ENCODE measurements at places on chromosomes 11 and 22. TPM values are rescaled to one million over a fixed set of nuclear protein-coding genes. Genes with fewer than 3 reads are reported as not detected.
A peak's percentile ranks its signal among the peaks of the same experiment; 100 is the strongest.

The CDC42EP2 gene
- 44.4 TPM for total RNA-seq

The SPECC1L gene
- 63.6 TPM for total RNA-seq

GRCh38 chr22:40302149-40302548, 44.2 kb upstream of the ADSL start:
- H3K4me1 ChIP-seq = peaks cover 24% of the 10 kb centered on the region
- no peaks in the 10 kb centered on the region for H3K27me3 ChIP-seq
- peaks cover 62% of the 10 kb centered on the region for H3K36me3 ChIP-seq
- DNase-seq = no peak
- H3K27ac ChIP-seq = no peak overlapping the region

GRCh38 chr11:128628686-128629085, 41.3 kb upstream of the ETS1 start:
- H3K27ac ChIP-seq = no peak overlapping the region
- no peak overlapping the region for H3K4me3 ChIP-seq
- no peaks in the 10 kb centered on the region for H3K27me3 ChIP-seq
- H3K36me3 ChIP-seq = no peaks in the 10 kb centered on the region
- peaks cover 14% of the 10 kb centered on the region for H3K4me1 ChIP-seq

- no peak overlapping the region for H3K4me3 ChIP-seq
- H3K27me3 ChIP-seq = no peaks in the 10 kb centered on the region
Observed at GRCh38 chr11:36211761-36212430, 77.3 kb downstream of the COMMD9 start.

DNA sequence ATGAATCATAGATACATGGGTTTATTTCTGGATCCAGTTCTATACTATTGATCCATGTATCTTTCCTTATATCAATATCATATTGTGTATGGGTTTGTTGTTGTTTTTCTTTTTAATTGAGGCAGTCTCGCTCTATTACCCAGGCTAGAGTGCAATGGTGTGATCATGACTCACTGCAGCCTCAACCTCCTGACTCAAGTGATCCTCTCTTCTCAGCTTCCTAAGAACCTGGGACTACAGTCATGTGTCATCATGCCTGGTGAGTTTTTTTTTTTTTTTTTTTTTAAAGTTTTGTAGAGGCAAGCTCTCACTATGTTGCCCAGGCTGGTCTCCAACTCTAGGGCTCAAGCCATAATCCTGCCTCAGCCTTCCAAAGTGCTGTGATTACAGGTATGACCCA, 1589.4 kb upstream of the TENM4 start:
- H3K4me1 ChIP-seq = no peaks in the 10 kb centered on the region
- no peaks in the 10 kb centered on the region for H3K27me3 ChIP-seq
- no peaks in the 10 kb centered on the region for H3K36me3 ChIP-seq
- H3K4me3 ChIP-seq = no peak overlapping the region
- DNase-seq = no peak

DNA sequence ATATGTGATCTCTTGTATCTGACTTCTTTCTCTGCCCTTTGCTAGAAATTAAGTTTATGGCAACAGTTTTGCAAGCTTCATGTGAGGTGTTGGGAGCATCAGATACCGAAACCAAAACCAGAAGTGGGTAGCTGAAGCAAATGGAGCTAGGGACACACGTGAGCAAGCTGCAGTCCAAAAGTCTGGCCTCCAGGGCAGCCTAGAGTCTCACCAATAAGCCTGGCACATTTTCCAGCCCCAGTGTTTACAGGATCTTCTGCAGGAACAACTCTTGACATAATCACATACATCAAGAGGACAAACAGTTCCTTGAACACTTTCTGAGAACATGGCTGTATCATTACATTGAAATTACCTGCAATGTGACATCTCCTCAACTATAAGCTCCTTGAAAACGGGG, 114.1 kb downstream of the LARGE1 start:
- H3K36me3 ChIP-seq = no peaks in the 10 kb centered on the region
- no peak for DNase-seq
- no peak overlapping the region for H3K27ac ChIP-seq
- H3K27me3 ChIP-seq = no peaks in the 10 kb centered on the region

- H3K27ac ChIP-seq = no peak overlapping the region
- DNase-seq = no peak
- no peak overlapping the region for H3K4me3 ChIP-seq
Observed at GRCh38 chr11:32072872-32073643, 17.8 kb upstream of the RCN1 start.

DNA sequence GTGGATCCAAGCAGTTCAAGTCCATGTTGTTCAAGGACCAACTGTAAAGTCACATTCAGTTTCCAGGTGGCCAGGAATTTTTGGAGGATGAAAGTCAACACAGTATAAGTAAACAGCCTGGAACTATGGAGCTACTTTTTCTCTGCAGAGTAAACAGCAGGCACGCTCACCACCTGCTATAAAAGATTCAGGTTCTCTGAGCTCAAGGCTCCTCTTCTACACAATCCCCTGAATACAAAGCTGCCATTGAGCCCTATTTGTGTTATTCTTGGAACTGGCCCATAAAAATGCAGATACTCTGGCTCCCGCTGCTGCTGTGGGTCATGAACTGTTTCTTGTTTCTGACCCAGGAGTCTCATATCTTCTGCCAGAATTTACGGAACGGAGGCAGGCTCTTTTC, 56.9 kb upstream of the PRR5 start:
- DNase-seq = no peak
- H3K27ac ChIP-seq = no peak overlapping the region
- no peak overlapping the region for H3K4me3 ChIP-seq

DNA sequence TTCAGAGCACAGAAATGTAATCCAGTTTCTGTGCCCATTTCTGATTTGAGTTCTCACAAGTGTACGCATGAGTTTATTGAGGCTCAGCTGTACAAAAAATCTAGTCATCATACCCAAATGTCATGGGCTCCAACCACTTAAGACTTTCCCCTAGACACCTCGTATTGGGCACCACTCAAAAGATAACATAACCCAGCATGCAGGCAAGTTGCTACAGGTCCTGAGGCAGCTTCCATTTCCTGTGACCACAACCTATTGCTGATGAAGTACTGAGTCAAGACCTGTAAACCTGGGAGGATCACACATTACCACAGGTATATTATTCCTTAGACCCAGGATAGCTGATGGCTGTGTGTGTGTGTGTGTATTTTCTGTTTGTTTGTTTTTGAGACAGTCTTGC, 95.2 kb downstream of the MRTFA start:
- H3K27me3 ChIP-seq = no peaks in the 10 kb centered on the region
- no peak overlapping the region for H3K4me3 ChIP-seq
- DNase-seq = no peak
- no peaks in the 10 kb centered on the region for H3K36me3 ChIP-seq

- H3K4me1 ChIP-seq = no peaks in the 10 kb centered on the region
- DNase-seq = no peak
- H3K36me3 ChIP-seq = no peaks in the 10 kb centered on the region
- no peak overlapping the region for H3K4me3 ChIP-seq
- H3K27me3 ChIP-seq = no peaks in the 10 kb centered on the region
- H3K27ac ChIP-seq = no peak overlapping the region
Observed at GRCh38 chr22:30874431-30875370, 93.9 kb downstream of the MORC2 start.

DNA sequence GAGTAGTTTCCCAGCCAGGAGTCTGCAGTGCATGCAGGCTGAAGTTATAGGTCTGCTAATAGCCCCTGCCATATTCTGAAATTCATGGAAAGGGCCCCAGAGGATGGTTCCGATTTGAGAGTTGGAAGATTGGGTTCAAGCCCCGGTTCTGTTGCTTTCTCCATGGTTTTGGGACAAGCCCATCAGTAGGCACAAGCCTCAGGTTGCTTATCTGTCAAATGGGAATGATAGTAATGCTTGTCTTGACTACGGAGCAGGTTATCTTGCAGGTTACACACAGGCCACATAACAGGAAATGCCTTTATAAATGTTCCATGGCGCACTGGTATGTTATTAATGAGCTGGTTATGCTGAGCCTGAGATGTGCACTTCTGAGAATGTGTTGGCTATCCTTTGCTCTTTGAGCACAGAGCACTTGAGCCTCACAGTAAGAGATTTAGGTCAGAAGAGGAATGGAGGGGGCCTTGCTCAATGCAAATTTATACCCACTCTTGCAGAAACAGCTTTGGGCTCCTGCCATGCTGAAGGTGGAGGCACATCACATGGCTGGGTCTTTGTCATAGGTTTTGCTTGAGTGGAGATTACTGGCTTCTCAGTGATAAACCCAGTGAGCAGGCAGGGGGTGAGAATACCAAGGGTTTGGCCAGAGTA, 47.1 kb downstream of the ZNRF3 start:
- no peaks in the 10 kb centered on the region for H3K27me3 ChIP-seq
- H3K27ac ChIP-seq = no peak overlapping the region
- peaks cover 29% of the 10 kb centered on the region for H3K4me1 ChIP-seq
- H3K36me3 ChIP-seq = no peaks in the 10 kb centered on the region
- no peak for DNase-seq
- H3K4me3 ChIP-seq = no peak overlapping the region

DNA sequence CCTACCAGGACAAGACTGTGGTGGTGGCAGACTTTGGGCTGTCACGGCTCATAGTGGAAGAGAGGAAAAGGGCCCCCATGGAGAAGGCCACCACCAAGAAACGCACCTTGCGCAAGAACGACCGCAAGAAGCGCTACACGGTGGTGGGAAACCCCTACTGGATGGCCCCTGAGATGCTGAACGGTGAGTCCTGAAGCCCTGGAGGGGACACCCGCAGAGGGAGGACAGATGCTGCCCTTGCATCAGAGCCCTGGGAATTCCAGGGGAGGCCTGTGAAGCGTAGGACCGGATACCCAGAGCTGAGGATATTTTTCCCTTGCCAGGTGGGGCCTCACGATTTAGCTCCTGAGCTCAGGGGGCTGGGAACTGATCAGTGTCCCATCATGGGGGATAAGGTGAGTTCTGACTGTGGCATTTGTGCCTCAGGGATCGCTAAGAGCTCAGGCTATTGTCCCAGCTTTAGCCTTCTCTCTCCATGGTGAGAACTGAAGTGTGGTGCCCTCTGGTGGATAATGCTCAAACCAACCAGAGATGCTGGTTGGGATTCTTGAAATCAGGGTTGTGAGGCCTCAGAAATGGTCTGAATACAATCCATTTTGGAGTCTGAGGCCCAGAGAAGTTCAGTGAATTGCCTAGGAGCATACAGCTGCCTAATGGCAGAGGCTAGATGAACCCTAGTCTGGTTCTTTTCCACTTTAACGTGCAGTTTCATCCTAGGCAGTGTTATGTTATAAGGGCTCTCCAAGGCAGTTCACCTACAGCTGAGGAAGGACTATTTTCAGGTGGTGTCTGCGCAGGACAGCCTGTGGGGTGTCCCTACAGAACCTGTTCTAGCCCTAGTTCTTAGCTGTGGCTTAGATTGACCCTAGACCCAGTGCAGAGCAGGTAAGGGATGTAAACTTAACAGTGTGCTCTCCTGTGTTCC, 19.5 kb downstream of the PIK3IP1 start:
- H3K4me3 ChIP-seq = no peak overlapping the region
- H3K36me3 ChIP-seq = peaks cover 67% of the 10 kb centered on the region
- no peak for DNase-seq
- peak overlapping the region; percentile 49 for H3K27ac ChIP-seq

All from esophagus muscularis mucosa (tissue), 4 donors.